ENCODE measurements at places on chromosomes 13 and 19. TPM values are rescaled to one million over a fixed set of nuclear protein-coding genes. Genes with fewer than 3 reads are reported as not detected.
A peak's percentile ranks its signal among the peaks of the same experiment; 100 is the strongest.

GRCh38 chr13:111561091-111561781 is 240.8 kb downstream of the TEX29 start:
- H3K4me3 ChIP-seq: no peak overlapping the region
- no peak overlapping the region for H3K27ac ChIP-seq
- no peak for DNase-seq
- no peaks in the 10 kb centered on the region for H3K36me3 ChIP-seq

- DNase-seq: no peak
- H3K27me3 ChIP-seq: no peaks in the 10 kb centered on the region
- H3K4me3 ChIP-seq: no peak overlapping the region
- peak overlapping the region; percentile 14 for H3K27ac ChIP-seq
Observed at GRCh38 chr13:44905556-44905955, 83.7 kb downstream of the NUFIP1 start.

- no peaks in the 10 kb centered on the region for H3K36me3 ChIP-seq
- no peak overlapping the region for H3K27ac ChIP-seq
- H3K27me3 ChIP-seq: no peaks in the 10 kb centered on the region
- no peak overlapping the region for H3K4me3 ChIP-seq
Observed at GRCh38 chr13:47680748-47681147, 320.3 kb downstream of the SUCLA2 start.

GRCh38 chr13:99626461-99627082 is 125.3 kb downstream of the TM9SF2 start:
- no peak overlapping the region for H3K27ac ChIP-seq
- H3K4me1 ChIP-seq: no peaks in the 10 kb centered on the region
- H3K36me3 ChIP-seq: no peaks in the 10 kb centered on the region
- H3K27me3 ChIP-seq: peaks cover 18% of the 10 kb centered on the region
- no peak overlapping the region for H3K4me3 ChIP-seq
- DNase-seq: peak; percentile 21

GRCh38 chr19:5804516-5805461 is at the start of gene NRTN:
TSS of gene NRTN (plus strand) at chr19:5805067. CDS start at chr19:5824166, 19,099 bp downstream.
- H3K27ac ChIP-seq: no peak within 1 kb of the TSS
- H3K36me3 ChIP-seq: no peaks in the 10 kb centered on the region
- no peak for DNase-seq
- H3K27me3 ChIP-seq: peaks cover 27% of the 10 kb centered on the region

The PROZ gene
- not detected for polyA plus RNA-seq

The VSTM2B gene
- polyA plus RNA-seq: not detected

The MISP3 gene
- polyA plus RNA-seq: 0.68 TPM

The CTXN1 gene
- polyA plus RNA-seq: 7.4 TPM

All from IMR-90 (cell line).